Progenitor cell of endocrine pancreas (in vitro differentiated cells): ENCODE measurements at places on chromosomes 4 and X. TPM values are rescaled to one million over a fixed set of nuclear protein-coding genes. Genes with fewer than 3 reads are reported as not detected.

TMSB15B gene
- total RNA-seq, result 20.9 and 22.2 TPM in 2 replicates

CFP gene
- total RNA-seq, result 0.69 and 0.93 TPM in 2 replicates

DUX4 gene
- total RNA-seq, result not detected in 2 replicates

LUZP4 gene
- not detected in 2 replicates for total RNA-seq

TMPRSS11A gene
- total RNA-seq, result not detected in 2 replicates

OPHN1 gene
- 6.5 and 7.2 TPM in 2 replicates for total RNA-seq

APLN gene
- 0.14 and 0.38 TPM in 2 replicates for total RNA-seq

TEC gene
- 3.4 and 4.0 TPM in 2 replicates for total RNA-seq

SLITRK2 gene
- 11.6 and 16.0 TPM in 2 replicates for total RNA-seq

ZNF157 gene
- 2.0 TPM in 2 replicates for total RNA-seq

CASK gene
- total RNA-seq, result 68.3 and 81.9 TPM in 2 replicates

MAGED4B gene
- 197 and 201 TPM in 2 replicates for total RNA-seq

TGIF2LX gene
- total RNA-seq, result not detected in 2 replicates

INTS6L gene
- 14.6 and 14.8 TPM in 2 replicates for total RNA-seq

POLN gene
- 5.0 and 5.9 TPM in 2 replicates for total RNA-seq

DRD5 gene
- 0.13 TPM in 1 of 2 replicates, not detected in the other for total RNA-seq
